ENCODE measurements at places on chromosomes 7 and 10.

DNA sequence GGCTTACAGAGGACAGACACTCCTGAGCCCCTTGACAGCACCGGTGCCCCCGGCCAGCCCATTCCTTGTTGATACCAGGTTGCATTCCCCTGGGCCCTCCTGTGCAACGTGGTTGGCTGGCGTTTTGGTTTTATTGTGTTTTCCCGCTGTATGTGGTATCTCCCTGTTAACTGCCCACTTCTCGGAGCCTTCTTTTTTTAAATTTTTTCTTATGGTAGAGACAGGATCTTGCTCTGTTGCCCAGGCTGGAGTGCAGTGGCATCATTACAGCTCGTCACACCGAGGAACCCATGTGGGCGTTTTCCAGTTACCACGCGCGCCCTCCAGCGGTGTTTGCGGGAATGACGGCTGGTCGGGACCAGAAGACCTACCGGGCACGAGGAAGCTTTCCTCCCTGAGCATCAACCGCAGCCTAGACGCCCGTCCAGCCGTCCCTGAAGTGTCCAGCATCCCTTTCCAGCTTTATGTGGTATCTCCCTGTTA, 16.9 kb upstream of the ZFAND2A start:
- DNase-seq, result peak; percentile 64

GRCh38 chr7:158587162-158588084, at the start of gene PTPRN2:
PTPRN2 (minus strand) TSS chr7:158587823.
- DNase-seq, result peak; percentile 10

GRCh38 chr7:10325395-10325794, 648.3 kb upstream of the PHF14 start:
- no peak for DNase-seq

GRCh38 chr10:71467569-71468362, 71.0 kb downstream of the CDH23 start:
- no peak for DNase-seq

DNA sequence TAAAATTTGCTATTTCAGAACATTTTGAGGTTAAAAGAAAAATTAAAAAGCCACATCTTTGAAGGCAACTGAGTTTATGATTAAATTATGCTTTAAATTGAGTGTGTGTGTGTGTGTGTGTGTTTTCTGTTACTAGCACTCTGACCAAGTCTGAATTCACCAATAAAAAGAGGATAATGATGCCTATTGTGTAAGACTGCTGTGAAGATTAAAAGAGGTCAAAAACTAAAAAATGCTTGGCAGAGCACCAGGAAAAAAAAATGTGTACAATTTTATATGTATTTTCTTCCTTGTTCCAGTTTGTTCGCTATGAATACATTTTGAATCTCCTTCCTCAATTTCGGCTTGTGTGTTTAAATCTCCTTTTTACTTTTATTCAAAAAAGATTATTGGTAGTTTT, 316.6 kb upstream of the MAGI2 start:
- no peak for DNase-seq

GRCh38 chr7:16564909-16565426, 38.3 kb downstream of the LRRC72 start:
- no peak for DNase-seq

DNA sequence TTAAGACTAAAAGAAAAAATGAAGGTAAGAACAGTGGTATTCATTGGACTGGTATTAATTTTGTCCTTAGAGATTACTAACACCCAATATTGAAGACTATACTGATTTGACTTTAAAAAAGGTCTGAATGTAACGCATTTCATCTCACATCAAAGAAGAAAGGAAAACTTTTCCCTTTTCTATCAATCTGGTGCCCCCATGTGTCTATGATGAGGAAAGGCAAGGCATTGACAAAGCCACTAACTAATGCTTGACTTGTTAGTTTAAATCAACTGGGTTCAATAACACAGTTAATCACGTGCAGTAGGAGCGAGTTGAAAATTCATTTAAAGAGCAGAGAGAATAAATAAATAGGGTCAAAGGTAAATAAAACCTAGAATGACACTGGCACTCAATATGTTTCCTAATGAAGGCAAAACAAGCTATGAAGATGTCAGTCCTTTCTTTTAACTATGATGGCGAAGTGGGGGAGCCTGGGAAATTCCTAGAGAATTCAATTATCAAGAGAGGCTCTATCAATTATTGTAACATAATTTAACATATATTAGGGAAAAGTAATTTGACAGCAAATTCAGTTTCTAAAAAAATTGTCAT, 180.9 kb downstream of the ANK3 start:
- no peak for DNase-seq

- DNase-seq, result no peak
These were observed 30.4 kb downstream of the GPRIN2 start for GRCh38 chr10:46525824-46526681.

- no peak for DNase-seq
These were observed 545.0 kb downstream of the NRG3 start for GRCh38 chr10:82420001-82420400.

GRCh38 chr10:11260170-11260569, 242.5 kb downstream of the CELF2 start:
- DNase-seq, result no peak

DNA sequence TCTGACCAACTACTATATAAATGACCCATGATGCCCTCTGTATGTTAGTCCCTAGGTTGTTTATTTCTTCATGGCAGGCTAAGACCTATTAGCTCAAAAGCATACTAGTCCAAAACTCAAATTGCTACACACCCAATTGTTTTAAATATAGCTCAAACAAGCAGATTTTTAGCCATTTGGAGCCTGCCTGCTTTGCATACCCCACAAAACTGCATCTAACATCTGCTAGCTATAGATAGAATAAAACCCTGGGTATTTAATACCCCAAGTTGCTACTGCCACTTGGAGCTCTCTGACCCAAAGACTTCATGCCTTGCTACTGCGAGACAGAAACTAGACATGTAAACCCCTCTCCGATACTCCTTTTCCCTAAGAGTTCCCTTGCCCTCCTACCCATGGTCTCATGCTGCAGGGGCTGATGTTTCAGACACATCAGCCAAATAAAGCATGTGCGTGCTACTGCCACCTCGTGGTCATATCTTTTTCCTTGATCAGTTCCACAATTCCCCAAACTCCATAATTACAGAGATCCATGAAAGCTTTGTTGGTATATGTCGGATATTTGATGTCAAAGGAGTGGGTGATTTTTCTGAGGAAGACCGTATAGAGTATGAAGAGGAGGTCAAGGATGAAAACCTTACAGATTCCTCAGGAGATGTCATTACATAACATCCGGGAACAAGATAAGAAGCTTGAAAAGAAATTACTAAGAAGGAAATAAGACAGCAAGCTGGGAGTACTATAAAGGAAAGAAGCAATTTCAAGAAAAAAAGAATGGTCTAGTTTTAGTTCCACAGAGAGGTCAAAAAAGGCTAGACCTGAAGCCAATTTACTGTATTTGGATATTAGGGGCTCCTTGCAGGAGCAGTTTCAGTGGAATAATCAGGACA, 386.6 kb downstream of the SH2D4B start:
- DNase-seq, result no peak

- DNase-seq, result no peak
These were observed 913.3 kb upstream of the AUTS2 start for GRCh38 chr7:68684996-68685395.

GRCh38 chr7:85186521-85187241, at the start of gene SEMA3D:
SEMA3D (minus strand) TSS chr7:85187056; CDS start chr7:85121891, 65,165 bp downstream.
- DNase-seq, result peak; percentile 48

DNA sequence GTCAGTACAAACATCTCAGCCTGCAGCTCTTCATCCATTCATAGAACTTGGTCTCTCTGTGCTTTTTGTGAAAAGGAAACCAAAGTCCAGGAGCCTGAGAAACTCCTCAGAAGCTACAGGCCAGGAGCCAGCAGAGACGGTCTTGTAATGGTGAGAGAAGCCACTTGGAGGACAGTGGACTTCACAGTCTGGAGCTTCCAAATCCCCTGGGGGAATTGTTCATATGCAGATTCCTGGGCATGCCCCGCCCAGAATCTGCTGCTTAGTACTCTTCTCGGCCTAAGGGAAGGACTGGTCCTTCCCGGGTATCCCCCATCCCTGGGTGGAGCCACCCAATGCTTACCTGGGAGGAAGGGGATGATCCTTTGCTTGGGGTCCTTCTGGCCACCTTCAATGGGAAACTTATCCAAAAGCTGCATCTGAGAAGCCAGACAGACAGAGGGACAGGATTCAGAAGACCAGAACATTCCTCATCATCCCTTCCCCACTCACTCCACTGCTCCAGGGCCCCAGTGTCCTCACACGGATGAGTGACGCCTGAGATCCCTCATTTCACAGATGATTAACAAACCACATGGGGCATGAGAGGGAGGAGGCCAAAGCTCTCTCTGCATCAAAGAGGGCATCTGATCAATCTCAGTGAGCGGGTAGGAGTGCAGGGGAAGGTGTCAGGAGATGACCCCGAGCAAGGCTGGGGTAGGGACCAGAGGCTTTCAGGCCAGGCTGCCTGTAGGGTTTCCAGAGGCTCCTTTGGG, 88.4 kb downstream of the SH3PXD2A start:
- DNase-seq, result no peak

GRCh38 chr10:46551701-46552525, 4.5 kb downstream of the GPRIN2 start:
- no peak for DNase-seq
